ENCODE measurements at places on chromosomes 1 and 21.

DNA sequence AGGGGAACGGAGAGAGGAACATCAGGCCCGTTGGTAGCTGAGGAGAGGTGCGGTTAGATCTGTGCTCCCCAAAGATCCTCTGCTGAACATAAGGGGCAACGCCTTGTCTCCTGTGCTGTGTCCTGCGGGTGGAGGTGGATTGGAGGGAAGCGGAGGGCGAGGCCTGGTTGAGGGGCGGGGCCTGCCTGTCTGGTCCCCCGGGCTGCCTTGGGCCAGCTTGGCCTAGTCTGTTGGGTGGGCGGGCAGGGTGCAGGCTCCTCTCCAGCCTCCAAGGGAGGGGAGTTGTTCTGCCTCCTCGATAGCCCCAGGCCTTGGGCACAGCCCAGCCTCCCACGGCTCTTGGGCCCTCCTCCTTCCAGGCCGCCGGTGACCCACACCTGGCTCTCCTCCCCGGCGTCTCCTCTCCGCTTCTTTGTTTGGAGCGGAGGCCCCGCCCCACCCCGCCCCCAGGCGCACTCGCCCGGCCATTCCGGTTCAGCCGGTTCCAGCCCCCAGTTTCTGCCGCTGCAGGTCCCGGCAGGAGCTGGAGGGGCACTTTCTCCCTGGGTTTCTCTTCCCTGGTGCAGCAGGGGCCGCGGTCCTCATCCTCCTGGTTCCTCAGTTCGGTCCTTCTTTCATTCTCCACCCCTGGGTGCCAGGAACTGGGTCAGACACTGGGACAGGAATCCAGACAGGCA lies 19.4 kb downstream of the PTPRF start:
- DNase-seq: no peak

DNA sequence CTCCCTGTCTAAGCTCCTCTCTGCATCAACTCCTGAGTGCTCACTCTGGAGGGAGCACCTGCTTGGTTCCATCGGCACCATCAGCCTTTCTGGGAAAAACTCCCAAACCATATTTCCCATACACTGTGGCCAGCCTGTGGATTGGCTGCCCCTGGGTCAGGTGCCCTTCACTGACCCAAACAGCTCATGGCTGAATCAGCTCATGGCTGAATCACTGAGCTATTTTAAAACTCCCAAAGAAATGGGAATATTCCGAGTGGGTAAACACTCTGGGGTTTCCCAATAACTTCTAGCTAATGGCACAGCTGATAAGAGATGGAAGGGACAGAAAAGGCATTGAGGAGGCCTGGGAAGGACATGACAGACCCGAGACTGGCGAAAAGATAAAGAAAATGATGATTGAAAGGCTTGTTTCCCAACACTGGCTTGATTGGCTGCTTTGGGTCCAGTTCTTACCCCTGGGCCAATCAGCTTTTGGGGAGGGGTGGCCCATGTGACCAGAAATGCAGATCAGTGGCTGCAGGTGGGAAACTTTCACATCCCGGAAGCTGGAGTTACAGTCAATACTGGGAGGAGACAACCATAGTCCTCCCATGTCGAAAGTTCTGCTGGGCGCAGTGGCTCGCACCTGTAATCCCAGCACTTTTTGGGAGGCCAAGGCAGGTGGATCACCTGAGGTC lies 37.3 kb upstream of the KAZN start:
- no peak for DNase-seq

DNA sequence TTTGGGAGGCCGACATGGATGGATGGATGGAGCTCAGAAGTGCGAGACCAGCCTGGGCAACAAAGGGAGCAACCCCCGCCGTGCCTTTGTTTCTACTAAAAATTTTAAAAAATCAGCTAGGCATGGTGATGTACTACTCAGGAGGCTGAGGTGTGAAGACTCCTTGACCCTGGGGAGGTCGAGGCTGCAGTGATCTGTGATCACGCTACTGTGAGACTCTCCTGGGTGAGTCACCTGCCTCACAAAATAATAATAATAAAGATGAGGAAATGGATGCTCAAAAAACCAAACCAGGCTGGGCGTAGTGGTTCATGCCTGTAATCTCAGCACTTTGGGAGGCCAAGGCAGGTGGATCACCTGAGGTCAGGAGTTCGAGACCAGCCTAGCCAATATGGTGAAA lies 19.2 kb downstream of the DSTYK start:
- no peak for DNase-seq

- DNase-seq: no peak
Measured at GRCh38 chr1:43307458-43308158, 6.8 kb downstream of the TIE1 start.

GRCh38 chr1:200207711-200208126 lies 180.2 kb downstream of the NR5A2 start:
- no peak for DNase-seq

DNA sequence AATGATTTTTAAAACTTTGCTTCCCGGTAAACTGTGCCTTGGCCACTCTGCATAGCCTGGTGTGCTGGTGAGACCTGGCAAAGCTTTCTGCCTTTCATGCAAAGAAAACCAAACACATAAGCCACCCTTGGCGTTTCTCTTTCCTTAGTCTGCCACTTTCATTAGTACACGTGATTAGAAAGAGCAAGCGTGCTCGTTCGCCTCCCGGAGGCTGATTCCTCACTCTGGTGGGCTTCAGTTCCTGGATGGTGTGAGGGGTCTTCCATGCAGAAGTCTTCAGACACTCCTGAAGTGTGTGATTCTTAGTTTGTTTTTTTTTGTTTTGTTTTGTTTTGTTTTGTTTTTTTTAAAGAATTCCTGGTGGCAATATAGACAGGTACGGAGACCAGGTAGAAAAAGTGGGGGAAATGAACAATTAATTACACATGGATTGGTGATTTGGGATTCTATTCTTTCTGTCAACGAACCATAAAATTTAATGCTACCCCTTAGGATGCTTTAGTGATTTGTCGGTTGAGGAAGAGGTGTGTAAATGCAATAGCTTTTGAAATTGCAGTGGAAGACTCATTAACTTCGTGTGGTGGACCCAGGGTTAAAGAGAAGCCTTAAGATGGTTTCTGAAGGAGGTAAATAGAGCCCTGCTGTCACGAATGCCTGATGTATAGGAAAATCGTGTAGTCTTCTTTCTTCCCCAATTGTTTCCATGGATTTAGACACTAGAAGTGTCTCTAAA lies 2.1 kb downstream of the GALNT2 start:
- no peak for DNase-seq

Data from neural crest cell (in vitro differentiated cells).